ENCODE measurements at places on chromosomes 13 and 19. TPM values are rescaled to one million over a fixed set of nuclear protein-coding genes. Genes with fewer than 3 reads are reported as not detected.

GRCh38 chr13:95723438-95723837 lies 46.5 kb downstream of the DNAJC3 start:
- H3K27me3 ChIP-seq: no peaks in the 10 kb centered on the region

DNA sequence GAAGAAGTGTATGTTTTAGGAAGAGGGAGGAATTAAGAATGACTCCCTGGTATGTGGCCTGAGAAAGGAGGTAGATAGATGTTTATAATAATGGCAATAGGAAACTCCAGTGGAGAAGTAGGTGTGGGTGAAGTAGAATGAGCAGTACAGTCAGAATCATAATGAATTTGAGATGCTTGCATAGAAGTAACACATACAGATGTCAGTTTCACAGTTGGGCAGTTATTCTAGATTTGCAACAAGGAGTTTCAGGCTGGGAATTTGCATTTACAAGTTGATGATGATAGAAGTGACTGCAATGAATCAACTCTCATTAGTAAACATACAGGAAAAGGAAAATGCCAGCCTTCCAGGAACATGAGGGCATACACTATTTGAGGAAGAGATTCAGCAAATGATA lies 149.0 kb downstream of the SLITRK1 start:
- no peak overlapping the region for H3K4me3 ChIP-seq
- H3K4me1 ChIP-seq: no peaks in the 10 kb centered on the region
- H3K27me3 ChIP-seq: no peaks in the 10 kb centered on the region
- no peak overlapping the region for H3K27ac ChIP-seq

DNA sequence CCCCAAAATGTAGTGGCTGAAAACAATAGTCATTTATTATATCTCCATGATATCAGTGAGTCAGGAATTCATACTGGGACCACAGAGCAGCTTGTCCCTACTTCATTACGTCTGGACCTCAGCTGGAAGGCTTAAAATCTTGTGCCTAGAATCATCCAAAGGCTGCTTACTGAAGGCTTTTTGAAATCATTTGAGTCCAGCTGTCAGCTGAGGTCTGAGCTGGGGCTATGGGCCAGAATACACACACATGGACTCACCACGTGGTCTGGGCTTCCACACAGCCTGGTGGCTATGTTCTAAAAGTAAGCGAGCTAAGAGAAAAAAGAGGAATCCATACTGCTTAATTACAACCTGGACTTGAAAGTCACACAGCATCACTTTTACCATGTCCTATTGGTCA lies 209.2 kb downstream of the KCTD12 start:
- H3K36me3 ChIP-seq: no peaks in the 10 kb centered on the region
- H3K4me1 ChIP-seq: peaks cover 10% of the 10 kb centered on the region
- peak overlapping the region; percentile 54 for H3K27ac ChIP-seq
- no peak overlapping the region for H3K4me3 ChIP-seq
- H3K27me3 ChIP-seq: no peaks in the 10 kb centered on the region
- DNase-seq: no peak

GRCh38 chr13:23956106-23956505 lies 58.8 kb upstream of the C1QTNF9B start:
- H3K27ac ChIP-seq: no peak overlapping the region
- H3K4me3 ChIP-seq: no peak overlapping the region

DNA sequence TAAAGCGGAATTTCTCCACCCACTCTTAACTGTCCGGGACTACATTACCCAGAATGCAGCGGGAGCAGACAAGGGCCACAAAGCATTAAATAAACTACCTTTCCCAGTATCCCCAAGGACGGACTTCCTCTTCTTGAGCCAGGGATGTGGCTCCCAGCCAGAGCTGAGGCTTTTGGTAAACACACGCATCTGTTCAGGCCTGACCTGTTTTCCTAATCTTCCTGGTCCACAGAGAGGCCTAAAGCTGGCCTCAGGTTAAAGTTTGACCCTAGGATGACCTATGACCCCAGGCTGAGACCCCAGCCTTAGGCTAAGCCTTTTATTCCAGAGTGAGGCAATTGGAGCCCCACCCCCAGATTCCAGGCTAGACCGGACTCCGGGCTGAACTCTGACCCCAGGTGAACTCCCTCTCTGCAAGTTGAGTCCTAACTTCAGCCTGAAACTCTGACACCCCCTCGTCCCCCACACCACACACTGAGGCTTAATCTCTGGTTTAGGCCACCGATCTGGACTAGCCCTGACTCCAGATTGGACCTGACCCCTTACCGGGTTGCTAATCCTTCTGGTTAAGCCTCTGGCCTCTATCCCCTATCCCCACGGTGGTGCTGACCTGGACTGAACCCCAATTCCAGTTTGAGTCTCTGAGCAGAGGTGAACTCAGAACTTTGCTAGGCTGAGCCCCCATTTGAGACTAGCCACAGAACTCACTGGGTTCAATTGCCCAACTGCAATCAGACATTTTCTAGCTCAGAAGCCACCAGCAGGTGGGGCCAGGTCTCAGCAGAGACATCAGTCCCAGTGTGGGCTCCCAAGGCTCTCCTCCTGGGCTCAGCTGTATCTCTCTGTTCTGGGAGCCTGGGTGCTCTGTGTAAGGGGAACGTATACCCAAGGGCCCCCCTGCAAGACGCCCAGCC lies 750 bp upstream of the GPR108 start:
- H3K4me3 ChIP-seq: peak overlapping the region; percentile 97
- H3K36me3 ChIP-seq: peaks cover 8% of the 10 kb centered on the region
- DNase-seq: no peak
- H3K4me1 ChIP-seq: peaks cover 57% of the 10 kb centered on the region

DNA sequence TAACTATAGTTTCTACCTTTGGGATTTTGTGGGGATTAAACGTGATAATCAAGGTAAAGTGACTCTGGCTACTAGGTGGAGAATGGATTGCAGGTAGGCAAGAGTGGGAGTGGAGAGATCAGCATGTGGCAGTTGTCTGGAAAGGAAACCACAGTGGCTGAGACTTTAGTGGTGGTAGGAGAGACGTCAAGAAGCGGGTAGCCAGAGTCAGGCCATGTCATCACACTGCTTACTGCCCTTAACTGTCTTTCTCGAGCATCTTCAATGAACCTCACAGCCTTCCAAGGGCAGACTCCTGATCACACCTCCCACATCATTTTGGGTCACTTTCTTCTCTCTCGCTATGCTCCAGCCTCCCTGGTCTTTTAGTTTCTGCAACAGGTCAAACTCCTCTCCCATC lies 28.6 kb upstream of the MBNL2 start:
- DNase-seq: no peak
- H3K36me3 ChIP-seq: no peaks in the 10 kb centered on the region
- peaks cover 14% of the 10 kb centered on the region for H3K4me1 ChIP-seq

DNA sequence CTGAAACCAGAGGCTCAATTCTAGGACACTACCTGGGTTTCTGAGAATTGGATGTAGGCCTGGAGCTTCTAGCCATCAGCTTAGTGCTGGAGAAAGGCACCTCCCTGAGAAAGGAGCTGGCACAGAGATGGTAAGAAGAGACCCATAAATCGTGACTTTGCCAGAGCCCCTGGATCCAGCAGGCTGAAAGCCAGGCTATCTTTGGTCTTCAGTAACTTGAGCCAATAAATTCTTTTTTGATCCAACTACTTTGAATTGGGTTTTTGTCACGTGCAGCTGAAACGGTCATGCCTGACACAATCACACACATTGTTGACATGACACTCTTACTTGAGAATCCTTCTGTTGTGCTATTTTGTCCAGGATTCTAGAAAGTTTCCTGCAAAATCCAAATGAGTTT lies 103.4 kb downstream of the LHFPL6 start:
- peaks cover 14% of the 10 kb centered on the region for H3K4me1 ChIP-seq
- H3K36me3 ChIP-seq: no peaks in the 10 kb centered on the region
- no peak overlapping the region for H3K4me3 ChIP-seq

DNA sequence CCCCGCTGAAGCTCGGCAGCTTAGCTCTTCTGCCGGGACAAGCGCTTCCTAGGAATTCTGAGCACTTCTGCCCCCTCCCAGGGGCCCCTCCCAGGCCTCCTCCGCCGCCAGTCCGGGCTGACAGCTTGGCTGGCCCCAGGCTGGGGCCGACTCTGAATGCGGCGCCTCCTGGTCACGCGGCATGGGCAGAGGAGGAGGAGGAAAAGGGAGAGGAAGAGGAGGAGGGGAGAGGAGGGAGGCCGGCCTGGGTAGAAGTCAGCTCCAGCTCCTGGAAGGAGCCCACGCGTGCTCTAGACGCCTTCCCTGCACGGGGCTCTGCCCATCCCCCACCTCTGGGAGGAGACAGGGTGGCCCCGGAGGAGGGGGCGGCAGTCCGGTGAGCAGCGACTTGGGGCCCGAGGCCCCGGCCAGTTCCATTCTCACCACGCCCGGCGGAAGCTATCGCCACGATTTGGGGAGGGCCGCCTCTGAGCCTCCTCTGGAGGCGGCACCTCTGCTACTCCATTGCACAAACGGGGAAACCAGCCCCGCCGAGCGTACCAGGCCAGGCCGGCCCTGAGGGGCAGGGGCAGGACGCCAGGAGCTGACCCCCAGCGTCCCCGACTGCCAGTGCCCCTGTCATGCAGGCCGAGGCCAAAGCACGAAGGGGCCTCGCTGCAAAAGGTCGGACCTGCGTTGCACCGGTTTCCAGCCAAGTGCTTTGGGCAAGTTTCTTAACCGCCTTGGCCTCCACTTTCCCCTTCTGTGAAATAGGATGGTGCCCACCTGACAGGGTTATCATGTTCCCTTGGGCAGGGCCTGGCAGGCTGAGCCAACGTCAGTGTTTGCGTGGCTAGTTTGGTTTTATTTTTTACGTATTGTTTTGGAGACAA lies 31.6 kb downstream of the CCNE1 start:
- DNase-seq: peak; percentile 84
- no peaks in the 10 kb centered on the region for H3K36me3 ChIP-seq
- H3K4me1 ChIP-seq: peaks cover 17% of the 10 kb centered on the region
- peak overlapping the region; percentile 62 for H3K4me3 ChIP-seq

DNA sequence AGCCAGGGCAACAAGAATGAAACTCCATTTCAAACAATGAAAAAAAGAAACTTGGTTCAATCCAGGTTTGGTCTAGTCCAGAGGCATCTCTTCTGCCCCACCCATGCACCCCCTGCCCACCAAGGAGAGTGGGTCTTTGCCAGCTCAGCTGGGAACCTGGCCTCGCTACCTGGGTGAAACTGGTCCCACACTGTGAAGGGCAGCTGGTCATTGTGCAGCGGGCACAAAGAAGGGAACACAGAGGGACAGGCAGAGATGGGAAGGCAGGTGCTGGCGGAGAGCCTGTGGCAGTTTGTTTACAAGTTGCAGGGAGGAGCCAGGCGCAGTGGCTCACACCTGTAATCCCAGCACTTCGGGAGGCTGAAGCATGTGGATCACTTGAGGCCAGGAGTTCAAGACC lies 50.2 kb downstream of the CPAMD8 start:
- no peak overlapping the region for H3K27ac ChIP-seq
- H3K27me3 ChIP-seq: peaks cover 10% of the 10 kb centered on the region
- DNase-seq: no peak
- H3K4me3 ChIP-seq: no peak overlapping the region
- H3K4me1 ChIP-seq: no peaks in the 10 kb centered on the region

DNA sequence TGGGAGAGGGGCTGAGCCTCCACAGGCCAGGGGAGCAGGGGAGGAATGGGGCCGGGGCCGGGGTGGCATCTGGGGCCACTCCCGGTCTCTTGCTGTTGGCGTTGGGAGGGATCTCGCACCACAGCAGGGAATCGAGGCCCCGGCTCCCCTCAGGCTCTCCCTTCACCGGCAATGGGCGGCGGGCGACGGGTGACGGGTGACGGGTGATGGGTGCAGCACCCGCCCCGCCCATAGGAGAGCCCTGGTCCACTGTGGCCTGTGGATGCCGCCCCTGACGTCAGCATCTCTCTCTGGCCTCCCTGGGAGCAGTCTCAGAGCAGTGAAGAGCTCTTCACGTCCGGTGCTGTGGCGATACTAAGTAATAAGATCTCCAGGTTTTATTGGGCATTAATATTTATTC lies 133.6 kb downstream of the KDM4B start:
- H3K4me3 ChIP-seq: no peak overlapping the region
- peaks cover 23% of the 10 kb centered on the region for H3K4me1 ChIP-seq

- no peaks in the 10 kb centered on the region for H3K36me3 ChIP-seq
- no peak overlapping the region for H3K27ac ChIP-seq
- H3K27me3 ChIP-seq: no peaks in the 10 kb centered on the region
- peaks cover 4% of the 10 kb centered on the region for H3K4me1 ChIP-seq
These were observed 525.6 kb downstream of the SUCLA2 start for GRCh38 chr13:47475441-47475948.

- H3K4me3 ChIP-seq: no peak overlapping the region
- peaks cover 17% of the 10 kb centered on the region for H3K4me1 ChIP-seq
- DNase-seq: no peak
- H3K36me3 ChIP-seq: peaks cover 1% of the 10 kb centered on the region
- H3K27me3 ChIP-seq: no peaks in the 10 kb centered on the region
- peak overlapping the region; percentile 52 for H3K27ac ChIP-seq
These were observed 7.3 kb downstream of the SGTA start for GRCh38 chr19:2775556-2776430.

GRCh38 chr13:110449219-110450015 lies 112.1 kb downstream of the RAB20 start:
- DNase-seq: no peak
- H3K4me3 ChIP-seq: no peak overlapping the region
- peaks cover 52% of the 10 kb centered on the region for H3K4me1 ChIP-seq
- H3K27ac ChIP-seq: peak overlapping the region; percentile 89

DNA sequence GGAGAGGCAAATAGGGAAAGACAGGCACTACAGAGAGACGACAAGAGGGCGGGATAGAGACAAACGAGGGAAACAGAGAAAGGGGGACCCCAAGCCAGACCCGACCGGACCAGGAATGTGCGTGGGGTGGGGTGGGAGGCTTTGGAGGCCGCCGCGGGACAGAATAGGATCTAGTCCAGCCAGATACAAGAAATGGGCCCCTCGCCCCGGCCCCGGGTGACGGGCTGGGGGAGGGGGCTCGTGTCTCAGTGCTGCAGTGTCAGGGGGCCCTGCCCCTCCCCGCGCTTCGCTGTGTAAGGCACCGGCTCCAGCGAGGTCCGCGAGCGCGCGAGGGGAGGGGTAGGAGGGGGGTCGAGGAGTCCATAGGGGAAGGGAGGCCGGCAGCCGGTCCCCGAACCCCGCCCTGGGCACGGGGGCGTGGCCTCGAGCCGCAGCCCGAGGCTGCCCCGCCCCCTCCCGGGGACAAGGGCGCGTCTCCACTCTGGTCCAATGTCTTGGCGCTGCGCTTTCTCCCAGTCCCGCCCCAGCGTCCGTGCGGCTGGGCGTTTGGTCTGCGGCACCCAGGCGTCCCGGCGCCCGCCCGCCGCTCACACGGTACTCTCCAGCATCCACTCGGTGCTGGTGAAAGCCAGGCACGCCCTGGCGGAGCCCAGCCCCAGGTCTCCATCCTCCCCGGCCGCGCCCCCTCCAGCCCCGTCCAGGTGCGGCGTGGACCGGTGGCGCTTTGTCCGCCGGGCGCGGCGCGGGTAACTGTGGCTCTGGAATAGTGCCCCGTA lies 11.0 kb downstream of the IFNL1 start:
- H3K27me3 ChIP-seq: peaks cover 48% of the 10 kb centered on the region
- peak; percentile 73 for DNase-seq
- H3K27ac ChIP-seq: no peak overlapping the region
- peak overlapping the region; percentile 41 for H3K4me3 ChIP-seq

GRCh38 chr19:6720369-6721137 lies at the start of gene C3:
Gene C3 (minus strand): TSS chr19:6720650. CDS start chr19:6720589, 61 bp downstream.
- peaks cover 23% of the 10 kb centered on the region for H3K27me3 ChIP-seq
- DNase-seq: no peak
- H3K27ac ChIP-seq: no peak within 1 kb of the TSS
- no peaks in the 10 kb centered on the region for H3K36me3 ChIP-seq
- no peak within 1 kb of the TSS for H3K4me3 ChIP-seq

- no peaks in the 10 kb centered on the region for H3K27me3 ChIP-seq
- no peak overlapping the region for H3K27ac ChIP-seq
These were observed 74.2 kb downstream of the TUBGCP3 start for GRCh38 chr13:112513761-112514160.

- H3K36me3 ChIP-seq: no peaks in the 10 kb centered on the region
- H3K27me3 ChIP-seq: no peaks in the 10 kb centered on the region
- H3K4me1 ChIP-seq: peaks cover 31% of the 10 kb centered on the region
- H3K27ac ChIP-seq: peak overlapping the region; percentile 38
- H3K4me3 ChIP-seq: peak overlapping the region; percentile 77
These were observed 1.6 kb downstream of the DACT3 start for GRCh38 chr19:46659151-46660007.

PCDH17 gene
- 0.34 TPM for total RNA-seq

RGL3 gene
- 0.97 TPM for total RNA-seq

OR10H1 gene
- not detected for total RNA-seq

TBXA2R gene
- 5.8 TPM for total RNA-seq

Measured in chondrocyte (in vitro differentiated cells).